ENCODE measurements at places on chromosomes 3 and 15. TPM values are rescaled to one million over a fixed set of nuclear protein-coding genes. Genes with fewer than 3 reads are reported as not detected.
A peak's percentile ranks its signal among the peaks of the same experiment; 100 is the strongest.

ZBTB11 gene
- total RNA-seq, result 19.8 TPM

GRCh38 chr15:57599296-57599810 is 7.6 kb downstream of the MYZAP start:
- DNase-seq, result no peak

MEIS2 gene
- 7.3 TPM for total RNA-seq

GRCh38 chr15:100889385-100890050 is 9.9 kb downstream of the ALDH1A3 start:
- DNase-seq, result peak; percentile 39

TMEM87A gene
- 82.5 TPM for total RNA-seq

DNA sequence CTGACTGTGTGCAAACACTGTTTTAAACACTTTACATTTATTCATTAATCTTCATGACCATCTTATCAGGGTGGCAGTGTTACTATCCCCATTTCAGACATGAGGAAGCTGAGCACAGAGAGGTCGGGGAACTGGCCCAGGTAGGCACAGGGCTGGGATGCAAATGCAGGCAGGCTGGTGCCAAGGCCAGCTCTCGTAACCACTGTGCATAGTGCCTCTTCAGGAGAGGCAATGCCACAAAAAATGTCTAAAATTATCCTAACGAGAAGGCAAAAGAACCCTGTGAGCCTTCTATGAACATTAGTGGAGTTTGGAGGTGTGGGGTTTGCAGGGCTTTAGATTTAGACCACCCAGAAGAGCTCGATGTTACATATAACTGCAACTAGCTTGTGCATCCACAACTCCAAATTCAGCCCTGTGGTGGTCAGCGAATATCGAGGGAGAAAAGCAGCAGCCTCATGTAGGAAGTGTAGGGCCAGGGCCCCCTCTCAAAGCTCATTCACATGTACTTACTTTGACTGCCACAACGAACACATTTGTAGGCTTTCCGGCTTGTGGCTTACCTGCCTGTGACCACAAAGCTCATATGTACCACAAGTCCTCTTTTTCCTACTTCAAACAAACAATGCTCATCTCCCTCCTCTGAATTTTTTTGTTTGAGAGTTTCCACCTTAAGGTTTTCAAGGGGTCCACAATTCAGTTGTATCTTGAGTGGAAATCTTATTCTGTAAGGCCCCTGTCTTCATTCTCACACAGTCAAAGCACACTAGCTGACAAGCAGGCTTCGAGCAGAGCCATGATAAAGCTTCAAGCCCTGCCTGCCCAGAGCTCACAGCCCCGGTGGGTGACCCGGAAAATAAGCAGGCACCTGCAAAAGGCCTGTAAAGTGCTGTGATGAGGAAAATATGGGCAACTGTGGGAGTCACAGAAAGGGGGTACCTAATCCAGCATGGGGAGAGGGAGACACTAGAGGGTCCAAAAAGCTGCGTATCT is 722.9 kb upstream of the CFAP20DC start:
- no peak for DNase-seq

DNA sequence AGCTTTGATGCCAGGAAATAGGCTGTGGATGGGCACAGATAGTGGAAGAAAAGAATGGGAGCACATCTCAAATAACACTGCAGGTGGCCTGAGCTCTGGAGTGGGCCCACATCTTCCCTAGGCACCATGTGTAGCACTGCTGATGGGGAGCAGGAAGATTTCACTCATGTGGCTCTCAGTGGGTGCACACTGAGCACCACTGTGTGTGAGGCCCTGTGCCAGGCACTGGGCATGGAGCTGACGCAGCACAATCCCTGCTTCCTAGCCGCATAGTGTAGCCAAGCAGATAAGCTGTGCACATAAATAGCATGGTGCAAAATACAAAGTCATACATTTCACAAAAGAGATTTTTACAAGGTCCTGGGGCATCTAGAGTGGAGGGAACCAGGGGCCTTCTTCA is 101.6 kb downstream of the MOBP start:
- DNase-seq, result no peak

- DNase-seq, result peak; percentile 32
Observed at GRCh38 chr3:72797773-72798543, 50.3 kb downstream of the SHQ1 start.

CYP11A1 gene
- total RNA-seq, result not detected

HRG gene
- not detected for total RNA-seq

- no peak for DNase-seq
Observed at GRCh38 chr3:146770881-146771280, 165.7 kb upstream of the PLSCR5 start.

DNA sequence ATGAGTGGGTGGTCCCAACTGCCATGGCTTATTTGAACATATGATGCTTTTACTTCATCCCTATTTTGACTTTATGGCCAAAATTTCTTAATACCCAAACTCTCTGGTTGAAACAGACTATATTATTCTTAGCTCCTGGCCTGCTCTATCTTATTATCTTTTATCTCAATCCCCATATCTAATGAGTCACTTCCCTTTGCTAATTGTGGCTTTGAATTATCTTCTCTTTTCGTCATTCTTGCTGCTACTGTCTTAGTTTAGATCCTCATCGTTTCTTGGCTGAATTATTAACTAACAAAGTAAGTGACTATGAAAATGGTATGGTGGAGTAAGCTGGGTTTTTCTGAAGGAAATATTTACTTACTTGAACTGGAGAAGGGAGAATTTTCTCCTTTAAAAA is 28.2 kb upstream of the DNAJC19 start:
- no peak for DNase-seq

- no peak for DNase-seq
Observed at GRCh38 chr3:197793247-197793646, 2.2 kb downstream of the LRCH3 start.

DNA sequence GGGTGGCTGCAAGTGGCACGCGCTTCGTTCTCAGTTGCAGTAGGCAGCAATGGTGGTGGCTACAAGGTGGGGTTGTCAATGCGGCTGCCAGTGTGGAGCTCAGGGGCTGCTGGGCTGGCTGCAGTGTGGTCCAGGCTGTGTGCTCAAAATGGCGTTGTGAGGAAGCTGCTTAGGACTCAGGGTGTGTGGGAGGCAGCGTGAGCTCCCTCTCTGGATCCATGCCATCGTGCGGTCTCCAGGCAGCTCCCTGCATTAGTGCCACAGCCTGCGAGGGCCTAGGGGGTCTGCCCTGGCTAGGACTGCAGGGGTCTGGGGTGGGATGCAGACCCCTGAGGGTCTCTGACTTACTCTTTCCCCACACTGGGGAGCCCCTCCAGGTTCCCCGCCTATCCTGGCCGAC is 397.2 kb downstream of the OCA2 start:
- no peak for DNase-seq

GRCh38 chr15:39239562-39239961 is 341.3 kb upstream of the THBS1 start:
- DNase-seq, result no peak

GRCh38 chr15:63072809-63073277 is 30.3 kb downstream of the TPM1 start:
- no peak for DNase-seq

DNA sequence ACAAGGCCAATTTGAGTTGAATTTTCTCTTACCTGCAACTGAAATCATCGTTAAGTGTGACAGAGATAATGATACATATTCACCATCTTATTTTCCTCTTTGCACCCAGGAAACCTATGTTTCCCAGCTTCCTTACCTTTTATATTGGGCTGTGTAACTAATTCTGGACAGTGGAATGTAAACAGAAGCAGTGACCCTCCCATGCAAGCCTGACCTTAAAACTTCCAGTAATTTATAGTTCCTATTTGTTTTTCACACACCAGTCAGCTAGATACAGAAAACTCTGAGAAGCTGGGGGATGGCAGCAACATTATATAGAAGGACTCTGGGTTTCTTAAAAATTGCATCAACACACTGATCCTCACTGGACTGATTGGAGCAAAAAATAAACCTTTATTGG is 4.5 kb upstream of the ZNF280D start:
- no peak for DNase-seq

- DNase-seq, result peak; percentile 73
Observed at GRCh38 chr3:46710671-46711295, 6.9 kb downstream of the PRSS50 start.

CPOX gene
- 18.2 TPM for total RNA-seq

RAB5A gene
- 58.1 TPM for total RNA-seq

GATA2 gene
- not detected for total RNA-seq

GRCh38 chr3:108554229-108554628 is 35.0 kb downstream of the CIP2A start:
- no peak for DNase-seq

DNA sequence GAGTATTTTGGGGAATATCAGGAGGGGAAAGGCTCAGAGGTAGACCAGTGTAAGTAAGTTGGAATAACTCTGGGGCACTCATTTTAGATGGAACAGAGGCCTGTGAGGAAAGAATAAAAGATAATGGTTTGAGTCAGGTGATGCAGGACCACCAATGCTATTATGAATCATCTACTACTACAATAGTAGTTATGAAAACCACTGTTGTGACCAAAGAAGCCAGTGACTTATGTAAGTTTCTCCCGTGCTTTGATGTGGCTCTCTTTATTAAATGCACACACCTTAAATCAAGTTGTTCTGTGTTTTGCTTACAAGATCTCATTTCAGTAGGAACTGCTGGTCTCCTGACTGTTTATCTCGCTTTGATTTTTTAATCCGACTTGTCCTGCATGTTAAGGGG is 13.1 kb upstream of the GUCA1C start:
- no peak for DNase-seq

SLC12A8 gene
- total RNA-seq, result 12.2 TPM

FRMD5 gene
- 2.2 TPM for total RNA-seq

TLR9 gene
- not detected for total RNA-seq

- DNase-seq, result no peak
Observed at GRCh38 chr3:57370341-57370740, 77.9 kb upstream of the ASB14 start.
